ENCODE measurements at places on chromosomes 1 and 21.

DNA sequence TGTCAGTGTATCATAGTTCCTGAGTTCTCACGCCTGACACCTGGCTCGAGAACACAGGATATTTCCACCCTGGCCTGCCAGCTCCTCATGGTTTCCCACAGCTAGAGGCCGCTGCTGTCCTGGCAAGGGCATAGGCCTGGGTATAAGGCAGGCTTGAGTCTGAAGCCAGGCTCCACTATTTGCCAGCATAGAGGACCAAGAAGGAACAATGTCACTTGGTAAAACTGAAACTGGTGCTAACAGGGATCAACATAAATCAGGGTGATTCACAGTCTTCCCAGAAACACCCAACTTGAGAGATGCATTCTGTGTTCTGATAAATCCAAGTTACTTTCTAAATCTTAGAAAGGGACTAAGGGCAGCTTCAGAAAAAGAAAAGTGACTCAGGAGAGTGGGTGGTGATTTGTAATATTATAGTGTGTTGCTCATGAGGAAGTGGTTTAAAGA lies 6.9 kb upstream of the S100A2 start:
- peak; percentile 90 for DNase-seq

DNA sequence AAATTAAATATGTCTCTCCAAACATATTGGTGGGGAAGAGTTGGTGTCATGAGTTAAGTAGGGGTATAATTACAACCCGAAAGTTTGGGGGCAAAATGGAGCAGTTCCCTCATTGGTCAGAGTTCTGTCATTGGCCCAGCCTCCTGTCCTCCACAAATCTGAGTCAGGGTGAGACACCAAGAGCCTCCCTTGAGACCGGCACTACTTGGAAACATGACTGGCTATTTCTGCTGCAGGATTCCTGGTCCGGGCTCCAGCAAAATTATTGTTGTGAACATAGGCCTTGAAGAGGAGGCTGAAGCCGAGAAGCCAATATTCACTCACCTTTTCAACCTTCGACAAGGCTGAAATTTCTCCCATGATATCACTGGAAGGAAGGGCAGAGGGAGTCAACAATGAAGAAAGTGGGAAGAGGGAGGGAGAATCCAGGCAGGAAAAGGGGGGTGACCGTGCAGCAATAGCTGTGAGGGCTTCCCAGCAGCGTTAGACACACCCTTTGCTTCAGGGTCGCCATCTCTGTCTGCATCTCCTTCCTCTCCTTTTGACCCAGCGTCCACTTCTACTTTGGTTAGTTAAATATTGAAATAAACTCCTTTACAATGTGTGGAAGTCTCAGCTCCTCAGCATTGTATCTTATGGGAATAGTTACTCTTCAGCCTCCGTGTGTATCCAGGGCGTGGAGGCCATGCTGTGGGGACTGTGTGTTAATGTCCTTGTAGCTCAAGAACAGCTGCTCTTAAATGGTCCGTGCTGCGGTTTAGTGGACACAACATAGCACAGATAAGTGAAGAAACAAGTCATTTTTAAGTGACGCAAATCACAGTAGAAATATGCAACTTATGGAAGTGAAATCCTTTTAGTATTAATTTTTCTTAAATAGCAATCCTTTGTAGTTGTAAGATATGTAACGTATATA lies 307.4 kb downstream of the DISC1 start:
- no peak for DNase-seq

DNA sequence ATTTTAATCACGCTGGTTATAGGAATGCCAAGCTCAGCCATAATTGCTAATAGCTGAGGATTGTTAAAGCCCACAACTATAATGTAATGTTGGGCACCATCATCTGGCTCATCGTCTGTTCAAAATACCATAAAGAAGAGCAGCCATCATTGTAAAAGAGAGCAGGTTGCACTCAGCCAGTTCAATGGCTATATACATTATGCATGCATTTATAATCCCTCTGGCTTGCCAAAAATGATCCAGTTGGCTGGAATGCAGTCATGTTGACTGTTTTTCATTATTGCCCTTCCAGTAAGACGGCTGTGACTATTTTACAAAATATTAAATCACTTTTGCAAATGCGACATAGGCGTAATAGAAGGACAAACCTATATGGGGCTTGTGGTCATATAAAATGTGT lies 85.3 kb downstream of the SPAG17 start:
- no peak for DNase-seq

GRCh38 chr1:83799594-83799993 lies 199.3 kb downstream of the TTLL7 start:
- DNase-seq: peak; percentile 6

DNA sequence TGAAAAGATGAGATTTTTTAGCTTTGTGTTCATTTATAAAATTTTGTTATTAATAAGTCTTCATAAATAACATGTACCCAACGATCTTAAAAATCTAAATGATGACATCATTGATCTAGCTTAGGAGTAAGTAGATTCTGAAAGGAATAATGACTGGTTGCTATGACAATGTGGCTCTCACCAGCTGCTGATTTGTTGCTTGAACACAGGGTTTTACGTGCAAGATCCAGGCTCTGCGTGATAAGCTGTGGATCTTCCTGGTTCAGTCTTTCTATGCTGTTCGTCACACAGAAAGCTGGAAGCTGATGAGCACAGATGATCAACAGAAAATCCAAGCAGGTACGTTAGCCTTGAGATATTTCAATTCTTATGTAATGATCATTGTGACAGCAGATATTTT lies 49.1 kb upstream of the C1orf146 start:
- no peak for DNase-seq

GRCh38 chr21:43323244-43324005 lies 103.5 kb downstream of the SIK1 start:
- DNase-seq: no peak

- DNase-seq: no peak
These were observed 9.9 kb upstream of the BACE2 start for GRCh38 chr21:41158026-41158425.
